IPS DF 6.9 (cell line): ENCODE measurements at places on chromosomes 1 and 21.
A peak's percentile ranks its signal among the peaks of the same experiment; 100 is the strongest.

DNA sequence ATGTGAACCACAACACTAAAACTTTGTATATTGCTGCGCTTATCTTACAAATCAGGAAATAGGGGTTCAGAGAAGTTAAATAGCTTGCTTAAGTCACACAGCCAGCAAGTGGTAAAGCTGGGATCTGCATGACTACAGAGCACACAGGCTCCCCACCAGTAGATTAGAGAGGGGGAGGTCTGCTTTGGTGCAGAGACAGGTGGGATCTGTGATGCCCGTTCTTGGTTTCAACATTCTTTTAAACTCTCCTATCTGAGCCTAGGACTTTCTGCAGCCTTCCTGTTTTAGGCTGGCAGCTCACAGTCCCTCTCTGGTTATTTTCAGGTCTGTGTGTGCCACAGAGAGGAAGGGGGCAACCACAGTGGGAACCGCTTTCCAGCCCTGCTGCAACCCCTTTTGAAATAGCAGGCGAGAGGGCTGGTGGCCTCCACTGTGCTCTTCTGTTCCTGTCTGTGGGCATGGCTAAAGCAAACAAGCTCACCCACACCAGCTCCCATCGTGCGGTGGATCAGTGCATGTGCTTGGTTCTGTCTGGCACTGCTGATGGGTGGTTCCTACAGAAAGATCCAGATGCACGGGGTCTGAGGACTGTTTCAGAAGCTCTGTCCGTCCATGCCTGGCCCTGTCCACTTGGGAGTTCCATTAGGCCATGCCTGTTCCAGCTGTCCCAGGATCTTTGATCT, 1.7 kb upstream of the IL6R start:
- no peak for DNase-seq

- DNase-seq, result no peak
Observed at GRCh38 chr1:43965316-43965715, 4.5 kb upstream of the DPH2 start.

GRCh38 chr1:182604175-182605164, at the start of gene RGS16:
Gene RGS16, minus strand, starts transcription at chr1:182604389. Its CDS starts 130 bp downstream, at chr1:182604259.
- no peak for DNase-seq

- DNase-seq, result no peak
Observed at GRCh38 chr1:211736351-211736915, 61.0 kb upstream of the NEK2 start.

DNA sequence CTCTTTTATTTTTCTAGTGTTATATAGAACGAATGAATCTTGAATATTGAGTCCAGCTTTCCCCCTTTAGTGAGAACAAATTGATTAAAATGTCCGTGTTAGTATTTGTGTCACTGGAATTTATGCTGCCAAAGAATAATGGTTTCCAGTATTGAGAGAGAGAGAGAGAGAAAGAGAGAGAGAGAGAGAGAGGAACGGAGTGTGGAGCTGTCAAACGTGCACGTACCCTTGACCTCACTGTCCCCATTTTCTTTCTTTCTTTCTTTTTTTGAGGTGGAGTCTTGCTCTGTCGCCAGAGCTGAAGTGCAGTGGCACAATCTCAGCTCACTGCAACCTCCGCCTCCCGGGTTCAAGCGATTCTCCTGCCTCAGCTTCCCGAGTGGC, 70.9 kb upstream of the GREM2 start:
- no peak for DNase-seq

DNA sequence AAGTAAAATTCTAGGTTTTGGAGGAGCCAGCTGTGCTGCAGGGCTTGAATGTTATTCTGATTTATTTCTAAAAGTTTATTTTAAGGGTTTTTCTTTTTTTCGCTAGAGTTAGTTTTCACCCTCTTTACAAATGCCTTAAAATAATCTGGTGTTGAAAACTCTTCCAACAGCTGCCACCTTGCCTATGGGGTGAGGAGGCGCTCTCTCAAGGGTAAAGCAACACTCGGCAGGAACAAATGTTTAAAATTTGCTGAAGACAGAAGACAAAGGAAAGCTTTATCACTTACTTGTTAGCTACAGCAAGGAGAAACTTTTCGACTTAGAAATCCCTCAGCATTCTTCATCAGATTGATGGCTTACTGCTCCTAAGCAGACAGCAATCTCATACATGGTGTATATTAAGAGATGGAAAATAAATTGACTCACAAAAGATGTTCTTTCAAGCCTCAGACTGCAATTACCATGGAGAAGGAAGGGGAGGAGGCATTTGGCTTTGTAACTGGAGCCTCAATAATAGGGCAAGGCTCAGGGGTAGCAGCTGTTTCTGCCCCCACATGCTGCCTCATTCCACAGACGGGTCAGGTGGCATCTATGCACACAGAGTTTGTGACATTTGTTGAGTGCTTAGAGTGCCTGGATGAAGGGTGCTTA, 79.8 kb upstream of the RALGPS2 start:
- DNase-seq, result no peak

- peak; percentile 52 for DNase-seq
Observed at GRCh38 chr1:178037510-178038253, 56.2 kb upstream of the RASAL2 start.
